ENCODE measurements at places on chromosomes 5 and 9.

DNA sequence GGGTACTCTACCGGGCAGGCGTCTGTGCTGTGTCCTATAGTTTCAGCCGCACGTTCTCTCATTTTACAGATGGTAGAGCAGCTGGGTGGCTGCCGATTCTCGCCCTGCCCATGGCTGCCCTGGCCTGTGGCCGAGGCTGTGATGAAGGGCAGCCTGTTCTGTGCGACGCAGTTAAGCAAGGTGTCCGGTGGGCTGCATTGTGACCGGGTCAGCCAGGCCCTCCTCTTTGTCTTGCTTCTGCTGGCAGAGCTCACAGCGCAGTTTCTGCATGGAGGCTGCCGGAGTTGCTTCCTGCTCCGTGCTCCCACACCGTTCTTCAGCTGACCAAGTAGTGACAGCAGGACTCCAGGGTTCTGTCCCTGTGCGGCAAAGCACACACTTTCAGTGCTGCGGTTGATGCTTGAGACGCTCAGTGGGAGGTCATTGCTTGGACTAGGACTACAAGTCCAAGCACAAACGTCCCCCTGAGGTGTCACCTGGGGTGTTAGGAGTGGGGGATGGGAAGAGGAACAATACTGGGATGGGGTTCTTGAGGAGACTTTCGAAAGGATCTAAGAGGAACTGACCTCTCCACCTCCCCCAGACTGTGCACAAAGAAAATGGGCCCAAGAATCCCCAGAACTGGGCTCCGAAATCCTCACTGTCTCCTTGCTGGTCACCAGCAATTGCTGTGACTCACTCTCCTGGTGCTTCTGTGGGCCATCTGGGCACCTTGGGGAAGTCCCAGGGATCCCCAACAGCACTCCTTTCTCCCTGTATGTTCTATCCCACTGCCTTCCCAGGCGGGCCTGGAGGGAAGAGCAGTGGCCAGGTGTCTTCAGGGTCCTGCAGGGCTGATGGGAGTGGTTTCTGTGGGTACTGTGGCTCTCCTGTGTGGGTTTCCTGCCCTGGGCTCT lies 58.2 kb downstream of the GADD45G start:
- no peak for DNase-seq

DNA sequence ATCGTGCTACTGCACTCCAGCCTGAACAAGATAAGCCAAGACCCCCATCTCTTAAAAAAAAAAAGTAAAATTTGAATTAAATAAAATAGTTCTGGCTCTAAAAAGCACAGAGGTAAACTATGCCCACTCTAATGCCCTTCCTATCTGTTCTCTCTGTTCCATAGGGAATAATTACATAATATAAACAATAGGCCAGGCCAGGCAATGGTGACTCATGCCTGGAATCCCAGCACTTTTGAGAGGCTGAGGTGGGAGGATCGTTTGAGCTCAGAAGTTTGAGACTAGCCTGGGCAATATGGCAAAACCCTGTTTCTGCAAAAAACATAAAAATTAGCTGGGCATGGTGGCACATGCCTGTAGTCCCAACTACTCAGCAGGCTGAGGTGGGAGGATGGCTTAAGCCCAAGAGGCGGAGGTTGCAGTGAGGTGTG lies 47.4 kb downstream of the MYO10 start:
- DNase-seq = no peak

- DNase-seq = no peak
Observed at GRCh38 chr5:116340799-116341198, 233.8 kb downstream of the SEMA6A start.

GRCh38 chr5:178496642-178497041 lies 93.6 kb downstream of the COL23A1 start:
- peak; percentile 53 for DNase-seq

- DNase-seq = no peak
Observed at GRCh38 chr9:81264516-81264915, 424.8 kb downstream of the TLE1 start.

- no peak for DNase-seq
Observed at GRCh38 chr5:50564079-50564478, 102.4 kb upstream of the PARP8 start.

All from AML-193 (cell line).